ENCODE measurements at places on chromosomes 2 and 18.
A peak's percentile ranks its signal among the peaks of the same experiment; 100 is the strongest.

DNA sequence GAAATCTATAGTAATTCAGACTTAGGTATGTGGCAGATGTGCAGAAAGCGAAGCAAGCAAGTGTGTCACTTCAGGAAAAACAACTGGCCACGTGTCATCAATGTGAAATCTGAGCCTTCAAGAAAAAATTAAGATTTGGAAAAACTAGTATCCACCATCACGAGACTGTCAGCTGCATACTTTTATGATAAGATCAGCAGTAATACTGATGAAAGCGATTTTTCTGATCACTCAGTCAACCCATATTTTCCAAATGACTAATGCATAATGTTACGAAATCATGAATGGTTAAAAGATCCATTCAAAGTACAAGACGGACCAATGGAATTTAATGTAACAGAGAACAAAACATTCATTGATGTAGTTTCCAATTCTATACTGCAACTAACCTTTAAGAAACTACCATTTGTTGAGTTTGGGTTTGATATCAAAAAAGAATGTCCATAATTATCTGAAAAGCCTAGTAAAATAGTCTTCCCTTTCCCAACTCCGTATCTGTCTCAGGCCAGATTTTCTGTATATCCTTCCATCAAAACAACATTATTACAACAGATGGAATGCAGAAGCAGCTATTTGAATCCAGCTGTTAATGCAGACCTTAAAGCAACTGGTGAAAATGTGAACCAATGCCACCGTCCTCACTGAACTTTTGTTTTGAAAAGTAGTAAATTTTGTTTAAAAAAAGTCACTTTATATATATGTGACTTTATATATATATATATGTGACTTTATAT, 17.0 kb upstream of the BCL2 start:
- no peak for DNase-seq

DNA sequence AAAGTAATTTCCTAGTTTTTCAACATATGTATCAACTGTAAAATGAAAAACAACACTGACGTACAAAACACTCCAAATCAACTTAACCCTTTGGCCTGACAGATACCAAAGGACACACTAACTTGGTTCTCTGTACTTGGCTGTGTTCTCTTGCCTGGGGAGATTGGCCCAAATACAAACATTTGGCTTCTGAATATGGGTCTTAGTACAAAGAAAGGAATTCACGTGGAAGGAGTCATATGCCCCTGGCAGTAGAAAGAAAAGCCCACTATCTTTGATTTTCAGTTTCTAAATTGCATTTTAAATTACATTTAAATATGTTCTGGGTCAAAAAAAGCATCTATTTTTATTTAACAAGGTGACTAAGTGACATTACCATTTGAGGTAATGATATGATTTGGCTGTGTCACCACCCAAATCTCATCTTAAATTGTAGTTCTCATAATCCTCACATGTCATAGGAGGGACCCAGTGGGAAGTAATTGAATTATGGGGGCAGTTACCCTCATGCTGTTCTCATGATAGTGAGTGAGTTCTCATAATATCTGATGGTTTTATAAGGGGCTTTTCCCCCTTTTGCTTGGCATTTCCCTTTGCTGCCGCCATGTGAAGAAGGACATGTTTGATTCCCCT, 153.6 kb upstream of the CCDC195 start:
- DNase-seq = no peak

DNA sequence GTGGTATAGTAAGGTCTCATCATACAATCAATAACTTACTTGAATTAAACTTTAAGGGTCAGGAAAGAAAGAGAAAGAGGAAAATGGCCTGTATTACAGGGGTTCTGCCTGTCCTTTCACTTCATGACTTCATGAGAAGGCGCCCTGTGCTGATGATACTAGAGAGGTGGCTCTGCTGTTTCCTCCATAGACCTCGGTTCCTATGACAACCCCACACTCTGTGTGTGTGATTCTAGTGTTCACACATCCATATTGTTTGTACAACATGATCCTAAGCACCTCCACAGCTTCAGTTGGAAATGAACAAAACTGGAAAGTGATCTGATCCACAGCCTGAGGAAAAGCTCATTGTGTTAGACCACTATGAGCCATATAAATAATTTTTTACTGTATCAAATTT, 7.0 kb upstream of the REEP1 start:
- DNase-seq = no peak

DNA sequence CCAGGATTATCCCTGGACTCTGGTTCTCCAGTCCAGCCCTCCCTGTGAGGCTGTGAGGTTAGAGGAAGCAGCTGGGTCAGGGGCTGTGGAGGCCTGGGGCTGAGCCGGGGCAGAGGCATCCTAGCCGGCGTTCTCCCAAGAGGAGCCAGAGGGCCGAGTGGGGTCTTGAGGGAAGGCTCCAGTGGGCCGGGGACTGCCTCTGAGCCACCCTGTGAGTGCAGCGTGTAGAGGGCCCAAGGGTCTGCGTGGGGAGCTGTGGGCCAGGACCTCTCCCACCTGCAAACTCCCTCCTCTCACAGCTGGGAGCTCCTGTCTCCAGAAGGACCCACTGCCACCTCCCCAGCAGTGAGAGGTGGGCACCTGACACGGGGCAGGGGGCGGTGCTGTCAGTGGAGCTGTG, 41.0 kb downstream of the GLI2 start:
- DNase-seq = no peak

DNA sequence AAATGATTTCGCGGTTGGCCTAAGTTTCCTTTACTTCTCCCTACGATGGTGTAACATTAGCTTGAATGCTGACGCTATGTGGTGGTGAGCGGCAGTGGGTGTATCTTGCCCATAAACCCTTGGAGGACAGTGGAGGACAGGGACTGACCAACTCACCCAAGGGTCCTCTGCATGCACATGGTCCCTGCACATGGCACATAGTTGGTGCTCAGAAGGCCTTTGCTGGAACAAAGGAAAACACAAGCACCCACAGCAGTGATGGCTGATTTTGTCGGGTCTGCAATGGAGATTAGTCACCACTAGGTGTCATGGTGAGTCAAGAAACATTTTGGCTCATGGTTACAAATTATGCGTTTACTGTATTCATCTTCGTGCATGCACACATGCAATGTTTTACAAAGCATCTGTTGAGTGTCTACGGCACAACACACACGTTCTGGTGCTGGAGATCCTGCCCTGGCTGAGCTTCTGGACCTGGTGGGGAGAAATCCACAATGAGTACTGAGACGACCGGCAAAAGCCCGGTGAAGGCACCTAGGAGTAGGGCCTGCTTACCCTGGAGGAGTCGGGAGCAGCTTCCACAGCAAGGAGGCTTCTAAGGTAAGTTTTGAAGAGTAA, 44.0 kb downstream of the PDCL3 start:
- no peak for DNase-seq

GRCh38 chr2:57876313-57876712, 170.3 kb upstream of the VRK2 start:
- DNase-seq = no peak

- DNase-seq = no peak
Observed at GRCh38 chr18:48356909-48357631, 52.1 kb downstream of the ZBTB7C start.

- DNase-seq = no peak
Observed at GRCh38 chr2:9767656-9768281, 75.5 kb upstream of the TAF1B start.

DNA sequence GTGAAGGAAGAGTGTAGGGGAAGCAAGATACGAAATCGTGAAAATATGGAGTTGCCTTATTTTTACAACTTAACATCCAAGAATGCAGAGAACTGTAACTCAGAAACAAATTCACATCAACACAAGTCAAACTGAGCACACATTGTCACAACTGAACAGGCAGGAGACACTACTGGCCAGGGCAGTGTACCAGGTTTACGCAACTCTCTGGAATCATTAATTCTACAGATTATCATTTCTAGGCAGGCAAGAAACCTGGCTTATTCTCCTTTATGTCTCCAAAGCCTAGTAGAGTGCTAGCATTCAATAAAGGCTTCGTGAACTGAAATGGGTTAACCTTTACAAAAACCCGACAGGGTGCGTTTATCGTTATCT, 584 bp downstream of the COA5 start:
- DNase-seq = no peak

GRCh38 chr2:36433311-36434217, 78.0 kb downstream of the CRIM1 start:
- peak; percentile 27 for DNase-seq

- peak; percentile 70 for DNase-seq
Observed at GRCh38 chr2:24238158-24238557, 63.3 kb downstream of the FAM228A start.

GRCh38 chr2:213101692-213102460, 49.5 kb downstream of the IKZF2 start:
- DNase-seq = no peak

DNA sequence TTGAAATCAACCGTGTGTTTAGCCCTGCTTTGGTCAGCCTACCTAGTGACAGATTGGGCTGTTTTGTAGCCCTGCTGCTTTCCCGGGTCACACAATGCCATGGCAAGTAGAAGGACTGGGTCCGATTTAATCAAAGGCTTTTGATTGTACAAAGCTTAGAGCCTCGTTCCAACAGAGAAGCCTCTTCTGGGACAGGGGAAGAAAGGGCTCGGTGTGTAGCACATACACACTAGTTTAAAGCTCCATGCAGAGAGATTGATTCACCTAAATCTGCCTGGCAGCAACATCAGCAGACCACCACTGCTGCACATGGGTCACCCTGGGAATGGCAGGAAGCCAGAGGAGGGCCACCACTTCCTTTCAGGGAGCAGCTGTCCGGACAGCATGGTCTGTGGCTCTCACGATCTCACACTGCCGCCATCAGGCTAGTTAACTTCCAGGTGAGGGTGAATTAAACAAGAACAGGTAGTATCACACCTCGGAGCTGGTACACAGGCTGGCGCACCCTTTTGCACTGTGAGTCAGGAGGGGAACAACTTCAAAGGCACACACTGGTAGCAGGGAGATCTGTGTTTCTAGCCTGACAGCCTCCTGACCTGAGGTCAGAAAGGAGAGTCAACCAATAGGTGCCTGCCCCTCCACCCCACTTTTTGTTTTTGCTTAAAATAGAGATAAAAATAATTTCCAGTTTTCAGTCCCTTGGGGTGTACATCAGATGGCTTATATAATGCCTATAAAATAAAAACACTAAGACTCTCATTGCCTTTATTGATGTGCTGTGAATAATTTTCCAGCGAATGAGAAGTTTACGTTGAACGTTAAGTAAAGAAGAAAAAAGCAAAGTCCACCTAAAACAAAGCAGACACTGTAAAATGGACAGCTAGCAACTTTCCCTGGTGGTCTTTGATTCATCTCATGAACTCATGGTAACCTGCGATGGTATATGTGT, 108.5 kb downstream of the CDCA7 start:
- DNase-seq = no peak

- DNase-seq = peak; percentile 39
Observed at GRCh38 chr18:59067873-59068272, 71.8 kb upstream of the SEC11C start.

DNA sequence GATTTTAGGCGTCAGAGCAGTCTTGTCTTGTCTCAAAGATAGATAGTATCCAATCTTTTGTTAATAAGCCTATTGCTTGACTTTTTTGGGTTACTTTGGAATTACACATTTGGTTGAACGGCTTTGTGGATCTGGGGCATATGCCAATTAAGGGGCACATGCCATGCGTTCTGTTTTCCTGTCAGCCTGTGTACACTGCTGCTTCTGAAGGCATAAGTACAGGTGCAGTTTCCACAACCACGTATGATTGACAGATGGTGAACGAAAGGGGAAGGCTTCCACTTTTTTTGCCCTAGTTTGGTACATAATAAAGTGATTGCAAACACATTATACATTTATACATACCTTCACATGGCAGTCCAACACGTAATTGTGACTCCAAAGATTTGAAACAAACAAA, 102.3 kb downstream of the RAPH1 start:
- no peak for DNase-seq

DNA sequence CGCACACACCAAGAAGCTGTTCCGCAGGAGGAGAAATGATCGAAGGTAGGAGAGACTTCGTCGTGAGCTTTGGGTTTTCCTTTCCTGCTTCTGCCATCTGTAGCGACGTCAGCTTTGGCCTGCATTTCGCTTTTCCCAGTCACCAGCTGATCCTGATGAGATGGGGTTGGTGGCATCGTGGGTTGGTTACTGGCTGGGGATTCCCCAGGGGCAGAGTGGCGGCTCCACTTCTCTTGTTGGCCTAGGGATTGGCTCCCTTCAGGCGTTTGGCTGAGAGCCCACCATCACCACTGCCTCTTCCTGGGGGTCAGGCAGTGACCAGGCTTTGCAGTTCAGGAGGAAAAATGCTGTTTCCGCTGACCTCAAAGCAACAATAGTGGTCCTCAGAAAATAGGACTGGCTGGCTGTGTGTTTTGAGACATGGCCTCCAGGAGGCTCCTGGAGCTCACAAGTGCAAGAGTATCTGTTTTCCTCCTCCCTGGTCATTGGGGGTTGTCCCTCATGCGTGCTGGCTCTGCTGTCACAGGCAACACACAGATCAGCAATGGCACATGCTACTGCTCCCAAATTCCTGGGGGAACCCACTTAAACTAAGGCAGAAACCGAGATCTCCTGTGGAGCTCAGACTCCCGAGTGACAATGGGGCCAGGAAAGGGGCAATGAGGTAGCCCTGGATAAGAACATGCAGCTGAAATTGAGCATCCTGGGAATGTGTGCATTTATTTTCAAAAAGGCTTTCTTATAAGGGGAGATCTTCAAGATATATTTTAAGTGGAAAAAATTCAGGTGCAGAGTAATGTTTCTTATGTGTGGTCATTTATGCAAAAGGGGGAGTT, 173.0 kb downstream of the CTIF start:
- peak; percentile 0 for DNase-seq

DNA sequence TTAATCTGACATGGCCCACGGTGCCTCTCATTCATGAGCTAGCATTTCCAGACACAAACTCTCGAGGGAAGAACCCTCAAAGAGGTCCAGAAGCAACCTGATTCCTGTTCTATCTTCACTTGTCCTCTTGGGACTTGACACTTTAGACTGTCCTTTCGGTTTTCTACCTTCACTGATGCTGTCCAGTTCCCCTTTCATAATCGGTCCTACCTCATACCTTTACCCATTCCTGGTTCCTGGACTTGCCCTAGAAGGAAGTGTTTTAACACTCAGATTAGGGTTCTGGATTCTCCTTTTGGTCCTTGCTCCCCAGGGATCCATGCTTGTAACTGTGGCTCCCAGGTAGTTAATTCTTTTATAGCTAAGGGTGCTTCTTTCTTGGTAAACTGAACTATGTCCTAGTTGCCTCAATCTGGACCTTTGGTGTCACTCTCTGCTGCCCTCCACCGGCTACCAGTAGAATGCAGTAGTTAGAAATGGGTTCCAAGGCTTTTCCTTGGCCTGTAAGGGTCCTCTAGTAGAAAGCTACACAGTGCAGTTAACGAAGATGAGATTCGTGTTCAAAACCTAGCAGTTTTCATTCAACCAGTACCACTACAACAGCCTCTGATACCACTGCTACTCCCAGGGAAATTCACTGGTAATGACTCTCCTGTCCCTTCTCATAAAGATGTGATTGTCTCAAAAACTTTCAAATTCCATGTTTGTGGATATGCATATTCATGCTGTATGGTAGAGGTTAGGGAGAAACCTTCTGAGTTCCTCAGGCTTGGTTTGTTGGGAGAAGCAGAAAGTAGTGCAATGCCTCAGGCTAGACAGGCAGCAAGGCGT, 178.1 kb upstream of the CYP26B1 start:
- DNase-seq = no peak

GRCh38 chr2:98172150-98172765, 85.3 kb downstream of the VWA3B start:
- DNase-seq = no peak

GRCh38 chr2:98802344-98802743, 71.4 kb upstream of the MGAT4A start:
- no peak for DNase-seq
